ENCODE measurements at places on chromosomes 2 and 18.

DNA sequence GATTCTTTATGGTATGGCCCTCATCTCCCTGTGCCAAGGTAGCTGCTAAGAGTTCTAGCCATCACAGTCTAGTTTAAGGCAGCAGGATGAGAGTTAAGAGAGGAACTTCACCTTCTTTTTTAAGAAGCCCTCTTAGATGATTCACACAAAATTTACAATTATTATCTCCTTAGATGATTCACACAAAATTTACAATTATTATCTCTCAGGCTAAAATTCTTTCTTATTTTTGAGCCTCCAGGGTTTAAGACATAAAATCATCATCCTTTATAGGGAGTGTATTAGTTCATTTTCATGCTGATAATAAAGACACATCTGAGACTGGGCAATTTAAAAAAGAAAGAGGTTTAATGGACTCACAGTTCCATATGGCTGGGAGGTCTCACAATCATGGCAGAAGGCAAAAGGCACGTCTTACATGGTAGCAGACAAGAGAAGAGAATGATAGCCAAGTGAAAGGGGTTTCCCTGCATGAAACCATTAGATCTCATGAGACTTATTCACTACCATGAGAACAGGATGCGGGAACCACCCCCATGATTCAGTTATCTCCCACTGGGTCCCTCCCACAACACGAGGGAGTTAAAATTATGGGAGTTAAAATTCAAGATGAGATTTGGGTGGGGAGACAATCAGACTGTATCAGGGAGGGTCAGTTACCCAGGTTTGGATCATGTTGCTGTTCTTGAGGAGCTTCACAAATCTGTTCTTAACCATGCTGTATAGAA, 133.0 kb upstream of the MYO3B start:
- no peak for DNase-seq

DNA sequence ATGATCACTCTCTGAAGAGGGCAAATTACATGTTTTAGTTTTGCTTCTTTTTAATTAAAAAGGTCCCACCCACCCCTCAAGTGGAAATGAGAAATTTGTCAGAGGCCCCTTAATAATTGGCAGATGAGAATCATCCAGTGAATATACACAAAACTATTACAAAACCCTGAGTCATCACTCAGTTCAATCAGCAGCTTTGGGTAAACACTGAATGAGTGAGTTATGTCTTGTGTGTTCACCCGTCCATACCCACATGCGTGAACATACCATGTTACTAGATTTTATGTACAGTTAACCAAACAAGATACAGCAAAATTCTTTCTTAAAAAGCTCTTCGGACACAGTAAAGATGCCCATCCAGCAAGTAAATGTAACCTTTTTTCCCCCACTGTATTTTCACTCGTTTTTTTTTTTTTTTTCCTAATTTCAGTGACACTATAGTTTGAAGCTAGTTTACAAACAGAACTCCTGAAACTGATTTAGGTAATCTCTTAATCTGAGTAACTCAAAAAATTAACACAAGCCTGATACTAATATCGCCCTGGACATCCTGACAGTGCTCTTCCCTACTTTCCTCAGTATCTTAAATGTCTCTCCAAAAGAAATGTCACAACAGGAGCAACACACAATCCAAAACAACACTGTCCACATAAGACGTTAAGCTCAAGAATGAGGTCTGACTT, 1.4 kb downstream of the PSME4 start:
- no peak for DNase-seq

DNA sequence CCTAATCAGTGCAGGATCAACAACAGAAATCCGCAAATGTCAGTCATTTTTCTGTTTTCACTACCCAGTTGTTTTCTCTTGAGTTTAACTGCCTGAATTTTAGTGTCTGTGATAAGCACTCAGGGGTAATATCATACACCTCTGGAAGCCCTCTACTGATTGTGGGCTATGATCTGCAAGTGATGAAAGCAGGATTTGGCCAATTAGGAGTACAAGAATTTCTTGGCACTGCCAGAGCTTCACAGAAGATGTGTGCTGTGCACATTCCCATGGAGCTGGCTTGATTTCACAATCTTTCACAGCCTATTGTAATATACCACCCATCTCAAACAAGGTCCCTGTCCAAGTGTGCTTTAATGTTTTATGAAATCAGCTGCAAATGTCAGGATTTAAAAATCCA, 27.3 kb upstream of the TDRD15 start:
- no peak for DNase-seq

DNA sequence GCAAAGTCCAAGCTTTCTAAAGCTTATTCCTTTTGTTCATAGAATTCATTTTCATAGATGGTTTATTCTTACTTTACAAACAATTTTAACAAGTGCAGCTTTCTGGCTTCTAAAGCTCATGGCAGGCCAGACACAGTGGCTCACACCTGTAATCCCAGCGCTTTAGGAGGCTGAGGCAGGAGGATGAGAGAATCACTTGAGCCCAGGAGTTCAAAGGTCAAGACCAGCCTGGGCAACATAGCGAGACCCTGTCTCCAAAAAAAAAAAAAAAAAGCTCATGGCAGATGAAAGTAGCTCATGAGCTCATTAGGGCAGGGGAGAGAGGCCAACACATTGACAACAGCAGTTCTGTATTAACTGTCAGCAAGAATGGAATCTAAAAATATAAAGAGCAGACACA, 28.1 kb upstream of the NPC1 start:
- no peak for DNase-seq

DNA sequence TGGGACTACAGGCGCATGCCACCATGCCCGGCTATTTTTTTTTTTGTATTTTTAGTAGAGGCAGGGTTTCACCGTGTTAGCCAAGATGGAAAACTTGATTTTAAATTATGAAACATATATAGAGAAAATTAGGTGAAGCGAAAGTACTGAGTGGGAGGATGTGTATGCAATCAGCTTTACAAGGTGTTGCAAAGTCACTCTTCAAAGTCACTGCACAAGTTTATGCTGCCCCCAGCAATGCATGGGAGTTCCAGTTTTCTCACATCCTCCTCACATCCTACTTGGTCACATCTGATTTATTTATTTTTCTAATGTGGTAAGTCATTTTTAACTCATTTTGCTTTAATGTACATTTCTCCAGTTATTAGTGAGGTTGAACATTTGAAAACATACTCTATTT, 49.2 kb upstream of the CHN1 start:
- DNase-seq, result no peak

GRCh38 chr2:21270708-21271122, 146.9 kb downstream of the TDRD15 start:
- DNase-seq, result no peak

- no peak for DNase-seq
Measured at GRCh38 chr2:180583441-180584140, 396.8 kb upstream of the UBE2E3 start.

Measured in stimulated activated CD8-positive, alpha-beta memory T cell treated with anti-CD3 and anti-CD28 coated beads, Interleukin-7, amount 100 ng/mL, for 1 hour (primary cell).